ENCODE measurements at places on chromosomes 11 and 22.
A peak's percentile ranks its signal among the peaks of the same experiment; 100 is the strongest.

DNA sequence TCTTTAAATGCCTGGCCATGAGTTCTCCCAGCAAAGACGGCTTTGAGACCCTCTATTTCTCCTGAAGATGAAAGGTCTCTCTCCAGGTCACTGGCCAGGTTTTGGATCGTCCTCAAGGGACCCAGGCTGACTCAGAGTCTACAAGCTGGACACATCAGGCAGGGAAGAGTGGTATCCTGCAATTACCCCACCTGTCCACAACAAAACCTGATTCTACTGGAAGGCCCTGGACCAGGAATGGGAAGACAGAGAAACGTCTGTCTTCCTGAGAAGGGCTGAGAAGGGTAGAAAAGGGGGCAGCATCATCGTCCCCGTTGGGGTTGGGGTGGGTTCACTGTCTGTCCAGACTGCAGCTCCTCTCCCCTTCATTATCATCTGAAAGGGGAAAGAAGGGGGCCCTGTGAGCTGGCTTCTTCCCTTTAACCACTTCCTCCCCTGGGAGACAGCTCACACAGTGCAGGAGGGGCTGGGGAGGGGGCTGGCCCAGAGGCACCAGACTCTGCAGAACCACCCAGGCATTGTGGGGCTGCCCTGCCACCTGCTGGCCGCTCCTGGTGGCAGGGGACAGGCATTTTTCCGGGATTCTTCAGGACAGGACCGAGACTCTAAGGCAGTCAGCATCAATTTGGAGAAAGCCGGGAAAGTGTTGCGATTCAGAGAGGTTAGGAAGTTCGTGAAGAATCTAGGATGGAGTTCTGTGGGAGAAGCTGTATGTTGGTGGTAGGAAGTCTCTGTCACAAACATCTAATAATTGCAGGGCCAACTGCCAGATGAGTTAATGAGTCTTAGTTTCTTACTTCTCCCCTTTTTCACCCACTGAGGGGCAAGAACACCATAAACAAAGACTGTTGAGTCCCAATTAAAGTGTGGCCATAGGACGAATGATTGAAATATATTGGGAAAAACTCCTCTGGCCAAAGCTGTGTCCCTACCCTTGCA is 57.6 kb downstream of the SYN3 start:
- DNase-seq = no peak

GRCh38 chr22:27748751-27749191 is 52.8 kb downstream of the MN1 start:
- DNase-seq = no peak

GRCh38 chr11:35419184-35419829 is at the start of gene SLC1A2:
SLC1A2 (minus strand) TSS chr11:35419558; CDS start chr11:35418966, 592 bp downstream.
- no peak for DNase-seq

DNA sequence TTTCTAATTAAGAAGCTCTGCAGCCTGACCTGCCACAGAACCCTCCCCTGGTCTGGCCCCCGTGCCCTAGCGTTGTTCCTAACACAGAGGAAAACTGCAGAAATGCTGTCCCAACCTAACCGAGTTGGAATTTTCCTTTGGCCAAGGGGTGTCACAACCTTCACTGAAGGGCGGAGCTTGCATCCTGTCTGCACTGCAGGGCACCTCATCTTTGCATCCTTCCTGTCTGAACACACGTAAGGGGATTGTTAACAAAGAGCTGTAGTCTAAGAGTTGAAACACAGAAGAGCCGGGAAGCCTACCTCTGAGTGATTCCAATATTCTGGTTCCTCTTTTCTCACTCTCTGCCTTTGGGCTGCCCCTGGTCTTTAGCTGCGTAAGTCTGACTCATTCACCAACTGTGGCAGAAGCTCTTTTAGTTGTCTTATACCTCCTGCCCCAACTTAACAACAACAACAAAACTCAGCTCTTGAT is 1.6 kb downstream of the DIXDC1 start:
- DNase-seq = peak; percentile 30

- peak; percentile 55 for DNase-seq
Measured at GRCh38 chr11:74397501-74398243, 561 bp downstream of the PGM2L1 start.

GRCh38 chr11:44531116-44531504 is 34.4 kb upstream of the CD82 start:
- DNase-seq = no peak

Measured in MM.1S (cell line).